ENCODE measurements at places on chromosomes 7 and 10.

- DNase-seq: no peak
Observed at GRCh38 chr10:96978621-96979154, 146.6 kb downstream of the LCOR start.

DNA sequence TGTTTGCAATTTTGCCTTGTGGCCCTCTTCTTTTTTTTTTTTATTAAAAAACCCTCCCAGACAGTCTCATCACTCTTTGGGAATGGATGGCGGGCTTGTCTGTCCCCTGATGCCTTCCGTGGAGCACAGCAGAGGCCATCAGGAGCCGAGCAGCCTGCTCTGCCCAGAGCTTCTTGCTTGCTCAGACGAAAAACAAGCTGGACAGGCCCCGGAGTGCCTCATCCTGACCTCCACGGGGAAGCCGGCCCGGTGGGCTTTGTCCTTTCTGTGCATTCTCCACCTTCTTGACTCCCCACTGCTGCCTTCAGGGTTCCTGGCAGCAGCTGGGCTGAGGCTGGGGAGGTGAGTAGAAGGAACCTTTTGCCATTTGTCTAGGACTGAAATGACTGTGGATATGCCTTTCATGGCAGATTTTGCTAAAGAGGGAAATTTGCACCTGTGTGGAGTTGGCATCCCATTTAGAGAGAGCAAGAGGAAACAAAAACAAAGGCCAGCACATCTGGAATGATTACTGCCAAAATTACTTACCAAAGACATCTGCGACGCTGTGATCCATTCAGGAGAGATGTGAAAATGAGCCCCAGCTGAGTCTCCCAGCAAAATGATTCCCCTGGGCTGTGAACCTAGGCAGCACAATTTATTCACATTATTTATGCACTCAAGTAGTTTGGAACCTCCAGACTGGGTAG is 108.3 kb downstream of the AOAH start:
- DNase-seq: no peak

- no peak for DNase-seq
Observed at GRCh38 chr10:42981358-42982236, 95.3 kb upstream of the RET start.

DNA sequence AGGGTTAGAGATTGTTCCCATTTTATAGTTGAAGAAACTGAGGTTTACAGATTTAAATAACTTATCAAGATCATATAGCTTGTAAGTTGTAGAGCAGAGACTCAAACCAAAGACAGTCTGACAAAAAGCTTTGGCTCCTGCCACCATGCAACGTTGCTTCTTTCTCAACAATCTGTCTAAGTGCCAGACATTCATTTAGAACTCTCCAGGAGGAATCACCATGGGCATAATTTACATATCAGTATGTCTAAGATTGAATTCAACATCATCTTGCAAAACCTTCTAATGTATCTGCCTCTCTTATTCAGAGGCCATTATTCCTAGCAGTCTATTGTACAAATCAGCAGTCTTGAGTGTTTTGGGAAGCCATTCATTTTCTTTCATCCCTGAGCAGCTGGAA is 163.5 kb upstream of the PLXDC2 start:
- DNase-seq: no peak

GRCh38 chr7:39615350-39615975 is 7.9 kb upstream of the RALA start:
- no peak for DNase-seq

GRCh38 chr7:102841290-102841689 is 71.5 kb upstream of the LRRC17 start:
- DNase-seq: no peak

GRCh38 chr7:10239695-10240345 is 733.9 kb upstream of the PHF14 start:
- DNase-seq: no peak

DNA sequence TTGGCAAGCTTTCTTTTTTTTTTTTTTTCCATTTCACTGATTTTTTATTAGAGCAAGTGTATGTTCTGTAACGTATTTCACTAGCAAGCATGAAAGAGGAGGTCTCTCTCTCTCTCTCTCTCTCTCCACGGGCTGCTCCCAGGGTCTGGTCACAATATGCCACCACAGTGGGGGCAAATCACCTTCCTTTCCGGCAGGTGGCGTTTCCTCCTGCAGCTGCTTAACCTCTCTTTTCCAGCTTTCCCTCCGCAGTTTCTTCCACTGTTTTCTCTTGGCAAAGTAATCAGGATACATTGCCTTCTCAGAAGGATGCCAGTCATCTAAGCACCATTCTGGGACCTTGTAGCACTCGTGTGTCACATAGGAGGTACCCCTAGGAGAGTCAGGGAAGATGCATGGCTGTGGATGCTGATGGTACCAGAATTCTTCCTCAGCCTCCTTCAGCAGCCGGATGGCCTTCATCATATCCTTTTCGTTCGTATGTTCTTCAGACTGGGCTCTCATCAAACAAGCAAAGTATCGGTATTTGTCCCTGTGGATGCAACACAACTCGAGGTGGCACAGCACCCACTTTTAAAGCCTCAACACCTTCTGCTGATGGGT is 197.3 kb upstream of the PODXL start:
- DNase-seq: no peak

GRCh38 chr7:2016761-2017480 is 215.8 kb downstream of the MAD1L1 start:
- no peak for DNase-seq

GRCh38 chr7:14505906-14506305 is 396.6 kb downstream of the DGKB start:
- no peak for DNase-seq

- DNase-seq: no peak
Observed at GRCh38 chr10:95567903-95568630, 6.9 kb upstream of the SORBS1 start.

DNA sequence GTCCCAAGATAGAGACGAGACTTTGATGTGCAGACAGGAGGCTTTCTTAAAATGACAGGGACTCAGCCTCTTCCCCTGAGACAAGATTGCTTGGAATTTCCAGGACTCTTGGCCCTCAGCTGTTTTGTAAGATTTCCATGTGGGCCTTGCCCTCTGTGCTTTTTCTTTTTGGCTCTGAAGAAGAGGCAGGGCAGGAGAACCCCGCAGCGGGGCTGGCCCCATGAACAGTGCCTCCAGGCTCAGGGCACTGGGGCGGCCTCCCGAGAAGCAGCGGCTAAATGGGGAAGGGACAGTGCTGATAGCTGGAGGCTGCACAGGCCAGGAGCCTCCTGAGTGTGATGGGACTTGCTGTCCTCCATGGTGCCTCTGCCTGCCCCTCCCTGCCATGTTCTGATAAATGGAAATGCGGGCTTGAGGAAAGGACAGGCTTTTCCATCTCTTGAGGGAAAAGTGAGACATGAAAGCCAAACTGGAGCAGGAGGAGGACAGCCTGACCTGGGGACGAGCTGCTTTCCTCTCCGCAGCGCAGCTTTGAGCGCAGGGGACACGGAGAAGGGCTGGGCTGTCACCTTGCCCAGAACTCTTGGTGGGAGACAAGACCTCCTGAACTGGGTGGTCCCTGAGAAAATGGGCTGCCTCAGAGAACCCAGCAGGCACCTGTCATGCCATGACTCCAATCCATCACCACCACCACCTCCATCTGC is 12.1 kb downstream of the SAP25 start:
- no peak for DNase-seq

DNA sequence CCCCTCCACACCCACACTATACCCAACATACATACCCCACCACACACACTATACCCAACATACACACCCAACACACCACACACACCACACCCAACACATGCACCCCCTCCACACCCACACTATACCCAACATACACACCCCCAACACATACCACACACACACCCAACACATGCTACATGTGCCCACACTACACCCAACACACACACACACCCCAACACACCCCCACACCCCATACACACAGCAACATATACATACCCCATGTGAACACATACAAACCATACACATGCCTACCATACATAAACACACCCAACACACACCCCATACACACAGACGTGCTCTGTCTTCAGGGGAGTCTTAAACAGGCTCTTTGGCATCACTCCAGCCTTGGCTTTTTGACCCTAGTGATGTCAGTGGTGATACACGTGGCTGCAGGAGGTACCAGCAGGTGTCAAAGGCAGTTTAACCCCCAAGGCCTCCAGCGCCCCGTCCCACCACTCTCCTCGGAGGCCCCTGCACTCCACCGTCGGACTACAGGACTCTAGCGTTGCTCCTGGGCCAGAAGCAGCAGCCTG is 73.4 kb downstream of the HIPK2 start:
- no peak for DNase-seq

DNA sequence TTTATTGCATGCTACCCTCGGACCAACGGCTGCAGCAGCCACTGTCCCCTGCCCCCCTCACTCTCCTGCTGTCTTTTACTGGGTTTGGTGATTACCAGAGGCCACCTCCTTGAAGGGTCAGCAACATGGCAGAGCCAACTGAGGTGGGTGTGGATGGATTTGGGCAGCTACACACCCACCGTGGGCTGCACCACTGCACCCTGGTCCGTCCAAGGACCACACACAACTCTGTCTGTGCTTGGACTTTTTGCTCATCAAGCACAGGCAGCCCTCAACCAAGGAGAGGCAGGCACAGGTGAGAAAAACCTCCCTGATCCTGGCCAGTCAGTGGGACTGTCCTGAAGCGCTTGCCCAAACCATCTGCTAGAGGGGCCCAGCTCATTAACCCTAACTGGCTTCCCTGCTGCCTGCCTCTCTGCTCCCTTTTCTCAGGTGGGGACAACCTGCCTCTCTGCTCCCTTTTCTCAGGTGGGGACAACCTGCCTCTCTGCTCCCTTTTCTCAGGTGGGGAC is 239.5 kb upstream of the PITRM1 start:
- DNase-seq: no peak

GRCh38 chr10:27104919-27105318 is 4.6 kb upstream of the ANKRD26 start:
- DNase-seq: no peak

All from stimulated activated CD8-positive, alpha-beta memory T cell treated with anti-CD3 and anti-CD28 coated beads, Interleukin-12 subunit alpha, Interleukin-12 subunit beta, amount 100 ng/mL, for 1 hour (primary cell).